ENCODE measurements at places on chromosomes 7 and 10. TPM values are rescaled to one million over a fixed set of nuclear protein-coding genes. Genes with fewer than 3 reads are reported as not detected.
A peak's percentile ranks its signal among the peaks of the same experiment; 100 is the strongest.

Gene GLI3
- 11.7 TPM for total RNA-seq

Gene SHH
- total RNA-seq, result not detected

DNA sequence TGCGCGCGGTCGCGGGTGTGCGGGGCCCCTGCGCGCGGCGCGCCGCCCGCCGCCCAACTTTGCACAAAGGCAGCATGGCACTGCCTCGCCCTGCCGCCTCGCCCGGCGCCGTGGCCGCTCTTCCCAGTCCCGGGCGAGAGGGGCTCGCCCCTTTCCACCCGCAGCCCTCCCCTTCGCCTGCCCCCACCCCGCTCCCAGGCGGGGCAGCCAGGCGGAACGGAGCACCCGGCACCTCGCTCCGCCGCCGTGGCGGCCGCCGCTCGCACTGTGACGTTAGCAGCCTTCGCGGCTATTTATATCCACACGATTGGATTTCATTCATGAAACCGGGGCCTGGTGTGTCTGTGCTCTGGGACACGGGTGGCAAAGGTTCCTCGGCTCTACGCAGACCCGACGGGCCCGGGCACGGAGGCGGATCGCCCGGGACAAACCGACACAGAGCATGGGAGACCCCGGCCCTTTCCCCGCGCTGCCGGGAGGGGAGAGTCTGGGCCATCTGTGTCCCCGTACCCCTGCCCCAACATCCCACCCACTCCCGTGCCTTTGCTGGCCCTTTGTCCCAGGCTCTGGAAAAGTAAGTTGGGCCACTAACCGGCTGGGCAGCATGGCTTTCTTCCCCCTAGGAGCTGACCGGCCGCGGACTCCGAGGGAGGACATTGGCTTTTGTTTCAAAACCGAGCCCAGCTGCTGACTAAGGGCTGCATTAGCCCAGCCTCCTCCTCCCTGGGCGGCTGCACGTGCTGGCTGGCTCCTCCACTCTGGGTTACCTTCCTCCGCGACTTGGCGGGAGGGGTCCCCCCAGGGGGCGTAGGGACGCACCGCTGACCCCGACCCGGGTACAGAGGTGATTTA is at the start of gene RHOBTB1:
TSS of gene RHOBTB1 (minus strand) at position 128 of the 852 bp plus-strand sequence. CDS start 32,643 bp downstream, outside the sequence.
- H3K36me3 ChIP-seq, result no peaks in the 10 kb centered on the region
- peaks cover 15% of the 10 kb centered on the region for H3K4me1 ChIP-seq
- peak within 1 kb of the TSS; percentile 96 for H3K27ac ChIP-seq
- H3K4me3 ChIP-seq, result peak within 1 kb of the TSS; percentile 94
- peak; percentile 93 for DNase-seq

GRCh38 chr7:39605087-39605486 is 18.3 kb upstream of the RALA start:
- no peaks in the 10 kb centered on the region for H3K27me3 ChIP-seq
- H3K4me3 ChIP-seq, result no peak overlapping the region
- DNase-seq, result no peak
- no peaks in the 10 kb centered on the region for H3K36me3 ChIP-seq
- H3K4me1 ChIP-seq, result peaks cover 11% of the 10 kb centered on the region
- H3K27ac ChIP-seq, result no peak overlapping the region

Gene IL6
- total RNA-seq, result 0.83 TPM

- H3K27ac ChIP-seq, result no peak overlapping the region
- no peak for DNase-seq
- H3K4me1 ChIP-seq, result no peaks in the 10 kb centered on the region
- no peaks in the 10 kb centered on the region for H3K27me3 ChIP-seq
These were observed 172.2 kb downstream of the HERPUD2 start for GRCh38 chr7:35522697-35523096.

DNA sequence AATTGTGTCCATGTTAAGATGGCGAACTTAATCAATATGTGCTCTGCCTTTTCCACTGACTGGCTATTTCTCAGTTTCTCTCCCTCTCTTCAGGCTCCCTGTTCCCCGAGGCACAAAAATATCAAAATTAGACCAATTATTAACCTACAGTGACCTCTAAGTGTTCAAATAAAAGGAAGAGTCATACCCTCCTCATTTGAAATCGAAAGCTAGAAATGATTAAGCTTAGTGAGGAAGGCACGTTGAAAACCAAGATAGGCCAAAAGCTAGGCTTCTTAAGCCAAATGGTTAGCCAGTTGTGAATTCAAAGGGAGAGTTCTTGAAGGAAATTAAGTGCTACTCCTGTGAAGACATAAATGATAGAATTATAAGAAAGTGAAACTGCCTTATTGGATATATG is 81.1 kb upstream of the MBL2 start:
- no peak overlapping the region for H3K4me3 ChIP-seq
- no peaks in the 10 kb centered on the region for H3K36me3 ChIP-seq
- DNase-seq, result no peak
- no peaks in the 10 kb centered on the region for H3K27me3 ChIP-seq
- H3K4me1 ChIP-seq, result no peaks in the 10 kb centered on the region

DNA sequence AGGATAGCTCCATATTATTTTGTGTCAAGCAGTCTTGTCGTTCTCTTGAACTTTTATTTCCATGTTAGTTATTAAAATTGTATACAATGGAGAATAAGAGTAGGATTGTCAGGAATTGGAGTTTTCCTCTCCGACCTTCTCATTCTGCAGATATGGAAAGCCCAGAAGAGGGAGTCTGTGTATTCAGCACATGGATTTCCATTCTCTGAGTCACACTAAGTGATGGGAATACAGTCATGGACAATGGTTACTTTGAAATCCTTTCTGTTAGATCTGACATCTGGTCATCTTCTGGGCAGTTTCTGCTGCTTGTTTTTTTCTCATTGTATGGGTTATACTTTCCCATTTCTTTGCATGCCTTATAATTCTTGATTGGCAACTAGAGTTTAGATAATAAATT is 5.0 kb upstream of the TASOR2 start:
- no peaks in the 10 kb centered on the region for H3K36me3 ChIP-seq
- peaks cover 6% of the 10 kb centered on the region for H3K4me1 ChIP-seq
- DNase-seq, result no peak
- no peaks in the 10 kb centered on the region for H3K27me3 ChIP-seq

DNA sequence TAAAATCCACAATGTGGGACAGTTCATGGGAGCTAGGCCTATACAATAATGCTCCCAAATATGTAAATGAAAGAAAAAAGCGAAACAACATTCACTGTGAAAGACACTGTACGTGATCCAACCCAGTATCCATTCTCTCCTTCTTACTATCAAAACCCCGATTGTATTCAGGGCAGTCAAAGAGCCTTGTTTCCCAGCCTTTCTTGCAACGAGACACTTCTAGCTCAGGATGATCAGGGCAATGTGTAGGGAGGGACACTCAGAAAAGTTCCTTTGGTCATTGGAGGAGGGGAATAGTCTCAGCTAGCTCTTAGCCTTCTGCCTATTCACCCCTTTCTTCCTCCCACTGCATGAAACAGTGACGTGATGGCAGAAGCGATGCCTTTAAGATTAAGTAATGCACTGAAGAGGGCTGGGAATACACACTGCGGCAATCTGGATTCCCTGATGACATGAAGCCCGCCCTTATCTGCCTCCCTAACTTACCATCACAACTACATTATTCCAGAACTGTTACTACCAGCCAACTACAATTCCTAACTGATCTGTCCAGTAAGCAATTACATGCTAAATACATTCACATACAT is 27.3 kb downstream of the UBE2H start:
- H3K27ac ChIP-seq, result peak overlapping the region; percentile 32
- H3K27me3 ChIP-seq, result no peaks in the 10 kb centered on the region
- peaks cover 22% of the 10 kb centered on the region for H3K4me1 ChIP-seq
- no peak for DNase-seq
- H3K36me3 ChIP-seq, result peaks cover 12% of the 10 kb centered on the region
- peak overlapping the region; percentile 9 for H3K4me3 ChIP-seq

- peaks cover 9% of the 10 kb centered on the region for H3K4me1 ChIP-seq
- DNase-seq, result no peak
- H3K36me3 ChIP-seq, result no peaks in the 10 kb centered on the region
- no peaks in the 10 kb centered on the region for H3K27me3 ChIP-seq
These were observed 724.6 kb upstream of the CELF2 start for GRCh38 chr10:10293041-10293440.

DNA sequence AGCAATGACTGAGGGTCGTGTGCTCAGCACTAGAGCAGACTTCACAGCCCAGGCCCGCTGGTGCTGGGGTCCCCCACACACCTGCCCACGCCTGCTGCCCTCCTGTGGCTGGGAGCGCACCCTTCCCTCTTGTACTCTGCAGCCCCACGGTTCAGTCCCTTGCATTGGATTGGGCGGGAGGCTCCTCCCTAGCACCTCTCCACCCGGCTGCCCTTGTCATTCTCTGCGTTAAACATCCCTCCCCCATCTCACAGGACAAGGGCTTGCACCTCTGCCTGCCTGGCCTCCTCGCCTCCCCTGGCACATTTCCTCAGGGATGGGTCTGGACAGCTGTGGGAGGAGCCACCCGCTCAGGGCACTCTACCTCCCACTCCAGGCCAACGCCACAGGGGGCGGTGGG is 68.6 kb downstream of the ALOX5 start:
- no peak overlapping the region for H3K27ac ChIP-seq
- no peaks in the 10 kb centered on the region for H3K36me3 ChIP-seq
- H3K27me3 ChIP-seq, result no peaks in the 10 kb centered on the region
- H3K4me3 ChIP-seq, result no peak overlapping the region
- H3K4me1 ChIP-seq, result no peaks in the 10 kb centered on the region

DNA sequence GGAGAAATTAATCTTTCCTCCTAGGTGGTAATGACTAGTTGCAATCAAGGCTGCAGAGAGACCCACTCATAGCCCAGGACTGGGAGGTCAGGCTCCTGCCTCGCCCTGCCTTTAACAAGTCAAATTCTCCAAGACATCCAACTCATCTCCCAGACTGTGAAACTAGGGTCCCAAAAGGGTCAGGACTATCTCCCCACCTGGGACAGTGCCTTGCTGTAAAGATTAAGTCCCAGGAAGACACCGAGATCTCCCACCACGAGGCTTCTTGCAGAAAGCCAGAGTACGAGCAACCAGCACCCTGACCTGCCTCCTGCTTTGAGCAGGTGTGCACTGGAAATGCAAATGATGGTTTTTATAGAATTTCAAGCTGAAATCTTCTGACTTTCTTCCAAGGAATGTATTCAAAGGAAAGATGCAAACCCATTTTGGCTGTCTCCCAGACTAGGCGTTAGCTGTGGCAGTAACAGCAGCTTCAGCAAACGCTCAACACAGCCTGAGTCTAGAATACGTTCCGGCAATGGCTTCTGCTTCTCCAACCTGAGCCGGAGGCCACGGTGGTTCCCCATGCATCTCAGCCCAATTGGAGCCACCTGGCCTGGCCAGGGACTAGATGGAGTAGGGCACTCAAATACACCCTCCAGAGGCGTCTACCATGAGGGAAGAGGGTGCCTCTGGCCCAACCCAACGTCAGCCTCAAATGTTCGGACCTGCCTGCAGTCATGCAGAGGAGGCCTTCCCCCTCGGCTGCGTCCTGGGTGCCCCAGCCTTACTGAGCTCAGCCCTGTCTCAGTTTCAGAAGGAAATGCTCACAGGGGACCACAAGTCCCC is 170.4 kb downstream of the PRKAG2 start:
- no peak overlapping the region for H3K27ac ChIP-seq
- no peak for DNase-seq
- no peaks in the 10 kb centered on the region for H3K36me3 ChIP-seq

DNA sequence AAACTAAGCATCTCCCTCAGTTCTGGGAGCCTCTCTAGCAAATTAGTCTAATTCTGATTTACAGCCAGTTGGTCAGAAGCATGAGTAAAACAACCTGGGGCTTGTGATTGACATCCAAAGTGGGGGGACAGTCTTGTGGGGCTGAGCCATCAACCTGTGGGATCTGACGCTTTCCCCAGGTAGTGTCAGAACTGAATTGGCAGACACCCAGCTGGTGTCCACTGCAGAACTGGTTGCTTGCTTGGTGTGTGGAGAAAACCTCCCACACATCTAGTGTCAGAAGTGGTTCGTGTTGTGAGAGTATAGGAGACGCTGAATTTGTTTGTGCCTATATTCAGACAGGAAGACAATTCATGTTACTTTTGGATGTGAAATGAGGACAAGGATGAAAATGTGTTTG is 92.2 kb upstream of the PDCD4 start:
- H3K27me3 ChIP-seq, result no peaks in the 10 kb centered on the region
- DNase-seq, result no peak
- no peak overlapping the region for H3K4me3 ChIP-seq
- peaks cover 24% of the 10 kb centered on the region for H3K4me1 ChIP-seq
- no peaks in the 10 kb centered on the region for H3K36me3 ChIP-seq

- no peak for DNase-seq
- no peaks in the 10 kb centered on the region for H3K36me3 ChIP-seq
- no peak overlapping the region for H3K4me3 ChIP-seq
These were observed 107.7 kb downstream of the NRBF2 start for GRCh38 chr10:63240807-63241206.

Gene TBXAS1
- total RNA-seq, result 16.2 TPM

Gene GPR158
- total RNA-seq, result 0.19 TPM

DNA sequence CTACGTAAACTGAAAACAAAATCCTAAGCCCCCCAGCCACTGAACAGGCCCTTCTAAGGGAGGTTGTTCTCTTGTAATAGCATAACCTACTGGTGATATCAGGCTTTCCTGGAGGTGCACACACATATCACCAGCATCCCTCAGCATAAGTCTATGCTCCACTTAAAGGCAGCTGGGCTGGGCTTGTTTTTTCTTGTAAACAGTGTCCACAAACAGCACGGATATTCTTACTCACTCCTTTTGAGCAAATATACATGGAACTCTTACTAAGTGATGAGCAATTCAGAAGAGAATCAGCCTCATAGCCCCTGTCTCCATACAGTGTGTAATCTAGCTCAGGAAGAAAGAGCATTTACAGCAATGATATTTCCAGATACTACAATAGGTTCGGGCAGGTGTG is 2.4 kb downstream of the LRIT1 start:
- H3K27ac ChIP-seq, result no peak overlapping the region
- H3K27me3 ChIP-seq, result no peaks in the 10 kb centered on the region
- no peak overlapping the region for H3K4me3 ChIP-seq
- H3K36me3 ChIP-seq, result no peaks in the 10 kb centered on the region
- no peaks in the 10 kb centered on the region for H3K4me1 ChIP-seq

DNA sequence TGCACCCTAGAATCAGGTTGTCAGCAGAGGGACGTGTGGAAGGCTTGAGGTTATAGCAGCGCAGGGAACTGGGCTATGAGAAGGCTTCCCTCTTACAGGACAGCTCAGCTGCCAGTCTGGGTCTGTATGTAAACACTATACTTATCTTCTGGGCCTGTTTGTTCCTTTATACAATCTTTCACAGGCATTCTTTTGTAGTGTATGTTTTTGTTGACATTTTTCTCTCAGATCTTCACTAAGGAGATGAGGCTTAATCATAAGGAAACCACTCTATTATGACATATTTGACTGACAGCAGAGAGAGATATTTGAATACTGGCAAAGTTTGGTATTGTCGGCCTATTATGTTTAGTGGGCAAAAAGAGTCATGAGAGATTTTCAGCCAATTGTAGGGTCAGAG is 929 bp downstream of the GBF1 start:
- H3K4me1 ChIP-seq, result peaks cover 38% of the 10 kb centered on the region
- no peaks in the 10 kb centered on the region for H3K36me3 ChIP-seq
- no peak for DNase-seq

- no peak for DNase-seq
- peaks cover 34% of the 10 kb centered on the region for H3K36me3 ChIP-seq
- peak overlapping the region; percentile 34 for H3K27ac ChIP-seq
These were observed 282.3 kb downstream of the USP6NL start for GRCh38 chr10:11329062-11329673.

Data from esophagus muscularis mucosa (tissue), 4 donors.